Stimulated activated CD8-positive, alpha-beta memory T cell treated with anti-CD3 and anti-CD28 coated beads, Interleukin-7, amount 100 ng/mL, for 1 hour (primary cell): ENCODE measurements at places on chromosomes 3 and 15.

DNA sequence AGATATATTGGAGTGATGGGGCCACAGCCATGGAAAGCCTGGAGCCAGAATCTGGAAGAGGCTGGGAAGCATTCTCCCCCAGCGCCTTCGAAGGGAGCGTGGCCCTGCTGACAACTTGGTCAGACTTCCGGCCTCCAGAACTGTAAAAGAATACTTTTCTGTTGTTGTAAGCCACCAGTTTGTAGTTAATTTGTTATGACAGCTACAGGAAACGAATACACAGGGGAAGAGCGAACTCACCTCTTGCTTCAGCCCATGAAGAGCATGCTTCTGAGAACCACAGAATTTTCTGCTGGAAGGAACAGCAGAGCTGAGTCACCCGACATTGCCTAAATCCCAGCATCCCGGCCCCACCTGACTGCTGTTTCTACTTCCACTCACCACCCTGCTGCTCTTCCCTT, 501.7 kb downstream of the SHQ1 start:
- no peak for DNase-seq

DNA sequence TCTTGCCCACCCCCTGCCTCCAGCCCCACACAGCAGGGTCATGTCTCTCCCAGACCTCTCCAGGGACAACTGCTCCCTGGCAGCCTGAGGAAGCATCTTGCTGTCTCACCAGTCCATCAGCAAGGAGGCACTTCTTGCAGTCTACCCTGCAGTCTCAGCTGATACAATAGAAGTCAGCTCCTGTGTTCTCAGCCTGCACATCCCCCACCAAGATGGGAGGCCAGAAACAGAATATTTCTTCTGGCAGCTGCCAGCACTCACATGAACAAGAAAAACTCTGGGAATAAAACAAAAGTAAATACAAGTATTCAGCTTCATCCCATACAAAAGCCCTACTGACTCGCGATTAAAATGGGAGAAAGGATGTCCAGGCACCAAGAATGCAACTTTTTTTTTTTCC, 457.4 kb upstream of the PROK2 start:
- no peak for DNase-seq

- no peak for DNase-seq
Measured at GRCh38 chr15:91524534-91524933, 329.0 kb upstream of the SLCO3A1 start.

- DNase-seq, result no peak
Measured at GRCh38 chr3:188299068-188299467, 145.1 kb downstream of the LPP start.

- no peak for DNase-seq
Measured at GRCh38 chr3:1439395-1439794, 346.6 kb downstream of the CNTN6 start.

- DNase-seq, result no peak
Measured at GRCh38 chr15:92788196-92788595, 111.9 kb upstream of the CHD2 start.

DNA sequence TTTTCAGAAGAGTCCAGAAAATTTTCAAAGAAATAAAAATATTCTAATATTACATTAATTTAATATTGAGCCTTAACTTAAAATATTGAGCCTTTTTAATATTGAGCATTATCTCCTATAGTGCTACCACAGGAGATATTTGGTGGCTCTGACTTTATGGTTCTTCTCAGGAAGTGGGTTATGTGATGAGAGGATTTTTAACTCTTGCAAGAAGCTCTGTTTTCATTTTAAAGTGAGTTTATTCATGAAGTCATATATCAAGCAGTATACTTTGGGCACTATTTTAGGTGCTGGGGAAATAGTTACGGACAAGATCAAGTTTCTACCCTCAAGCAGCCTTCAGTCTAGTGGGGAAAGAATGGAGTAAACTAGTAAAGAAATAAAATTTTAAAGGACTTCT, 13.4 kb upstream of the MBNL1 start:
- no peak for DNase-seq

- no peak for DNase-seq
Measured at GRCh38 chr15:29913528-29914135, 91.4 kb upstream of the TJP1 start.

- no peak for DNase-seq
Measured at GRCh38 chr3:30454636-30455035, 151.8 kb upstream of the TGFBR2 start.

DNA sequence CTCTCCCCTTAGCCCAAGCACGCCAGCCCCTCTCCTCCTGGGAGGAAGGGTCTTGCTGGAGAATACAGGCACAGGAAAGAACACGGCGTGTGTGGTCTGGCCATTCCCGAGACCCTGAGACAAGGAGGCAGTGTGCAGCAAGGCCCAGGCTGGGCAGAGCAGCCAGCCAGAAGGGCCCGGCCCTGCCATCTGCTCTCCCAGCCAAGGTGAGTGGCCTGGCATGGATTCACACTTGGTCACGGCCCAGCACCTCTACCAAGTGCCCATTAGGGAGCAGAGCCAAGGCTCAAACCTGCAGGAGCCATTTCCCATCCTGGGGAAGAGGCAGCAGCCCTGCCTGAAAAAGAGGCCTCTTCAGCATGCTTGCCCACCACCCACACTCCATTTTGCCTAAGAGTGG, 28.6 kb downstream of the MEGF11 start:
- no peak for DNase-seq

DNA sequence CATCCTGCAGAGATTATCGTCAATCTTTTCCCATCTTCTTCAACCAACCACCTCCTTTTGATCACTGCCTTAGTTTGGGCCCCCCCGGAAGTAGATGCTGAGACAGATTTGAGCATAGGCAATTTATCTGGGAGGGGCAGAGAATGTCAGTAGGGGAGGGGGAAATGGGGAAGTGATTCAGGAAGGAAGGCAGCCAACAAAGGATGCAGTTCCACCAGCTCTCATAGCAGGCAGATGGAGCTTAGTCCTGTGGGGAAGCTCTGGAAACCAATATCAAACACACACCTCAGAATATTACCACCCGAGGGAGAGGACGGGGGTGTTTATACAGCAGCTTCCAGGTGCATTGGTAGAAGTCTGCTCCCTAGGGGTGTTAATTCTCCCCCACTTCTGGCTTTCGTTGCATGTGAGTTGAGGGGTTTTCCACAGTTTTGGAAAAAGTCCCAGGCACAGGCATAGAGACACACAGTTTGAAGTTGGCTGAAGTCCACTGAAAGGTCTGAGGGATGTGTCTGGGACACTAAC, 91.5 kb upstream of the TNFAIP8L3 start:
- no peak for DNase-seq
